Frontal cortex (tissue), 4 donors: ENCODE measurements at places on chromosomes 11 and 22. TPM values are rescaled to one million over a fixed set of nuclear protein-coding genes. Genes with fewer than 3 reads are reported as not detected.

DNA sequence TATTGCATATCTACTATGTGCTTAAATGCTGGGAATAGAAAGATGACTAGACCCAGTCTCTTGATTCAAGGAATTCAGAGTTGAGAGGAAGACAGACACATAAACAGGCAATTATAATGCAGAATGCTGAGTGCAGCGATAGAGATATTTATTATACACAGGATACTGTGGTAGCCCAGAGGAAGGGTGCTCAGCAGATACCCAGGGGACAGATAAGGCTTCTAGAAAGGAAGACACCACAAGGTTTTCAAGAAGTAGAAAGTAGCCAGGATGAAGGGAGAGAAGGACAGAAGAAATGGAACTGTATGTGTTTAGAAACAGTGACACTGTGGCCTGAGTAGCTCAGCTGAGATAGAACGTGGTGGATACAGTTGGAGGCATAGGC lies 79.4 kb upstream of the NNMT start:
- no peak for DNase-seq

- peak; percentile 70 for DNase-seq
These were observed 6.1 kb downstream of the IFITM10 start for GRCh38 chr11:1744137-1744886.

Gene ZNF214
- 15.9 TPM for total RNA-seq

- DNase-seq = no peak
These were observed 118.0 kb downstream of the PKNOX2 start for GRCh38 chr11:125282596-125282914.

DNA sequence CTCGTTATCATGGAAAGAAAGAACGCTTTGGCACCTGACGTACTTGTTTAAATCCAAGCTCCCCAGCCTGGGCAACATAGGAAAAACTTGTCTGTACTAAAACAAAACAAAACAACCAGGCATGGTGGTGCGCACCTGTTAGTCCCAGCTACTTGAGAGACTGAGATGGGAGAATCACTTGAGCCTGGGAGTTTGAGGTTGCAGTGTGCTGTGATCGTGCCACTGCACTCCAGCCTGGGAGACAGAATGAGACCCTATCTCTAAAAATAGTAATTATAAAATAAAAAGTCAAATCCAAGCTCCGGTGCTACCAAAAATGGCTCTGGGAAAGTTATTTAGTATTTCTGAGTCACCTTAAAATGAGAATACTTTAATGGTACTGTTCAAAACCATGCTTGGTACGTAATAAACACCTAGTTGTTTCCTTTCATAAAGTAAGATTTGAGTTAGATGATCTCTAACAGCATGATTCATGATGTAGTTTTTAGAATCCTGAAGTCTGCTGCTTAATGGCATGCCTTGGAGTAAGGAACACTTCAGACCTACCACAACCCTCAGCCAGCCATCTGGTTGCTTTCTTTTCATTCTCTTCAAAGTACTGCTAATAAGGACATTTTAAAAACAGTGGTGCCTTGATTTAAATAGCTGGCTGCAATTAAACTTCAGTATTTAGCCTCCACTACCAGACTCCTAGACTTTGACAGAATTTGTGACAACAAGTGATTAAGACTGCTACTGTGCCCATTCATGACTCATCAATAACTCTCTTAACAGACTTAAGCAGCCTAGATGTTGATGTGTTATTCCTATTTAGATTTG lies 8.4 kb downstream of the PPME1 start:
- peak; percentile 11 for DNase-seq

- DNase-seq = no peak
These were observed 489.5 kb downstream of the BUD13 start for GRCh38 chr11:116283300-116283699.

- no peak for DNase-seq
These were observed 264.3 kb downstream of the MIAT start for GRCh38 chr22:26921726-26922125.

GRCh38 chr22:22168190-22168940 lies 76.2 kb upstream of the VPREB1 start:
- no peak for DNase-seq
